ENCODE measurements at places on chromosomes 5 and 9.

- DNase-seq: peak; percentile 5
Measured at GRCh38 chr5:176743136-176743861, 67.1 kb upstream of the UNC5A start.

DNA sequence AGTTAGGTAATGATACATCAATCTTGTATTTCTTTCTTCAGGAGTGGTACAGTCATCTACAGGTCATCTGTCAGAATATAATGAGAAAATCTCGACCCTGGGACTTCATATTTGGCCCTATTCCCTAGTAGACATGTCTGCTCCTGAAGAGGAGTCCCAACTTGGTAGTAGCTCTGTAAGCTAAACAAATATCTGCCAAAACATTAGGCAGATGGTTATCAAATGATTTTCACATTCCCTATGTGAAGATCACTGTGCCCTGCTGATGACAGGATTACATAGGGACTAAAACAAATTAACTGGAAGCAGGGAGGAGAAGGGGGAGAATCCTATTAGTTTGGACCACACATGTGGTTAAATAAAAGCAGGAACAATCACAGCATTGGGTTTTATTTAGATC lies 138.6 kb upstream of the NFIB start:
- DNase-seq: no peak

- DNase-seq: no peak
Measured at GRCh38 chr9:133120501-133121197, 391 bp downstream of the RALGDS start.

DNA sequence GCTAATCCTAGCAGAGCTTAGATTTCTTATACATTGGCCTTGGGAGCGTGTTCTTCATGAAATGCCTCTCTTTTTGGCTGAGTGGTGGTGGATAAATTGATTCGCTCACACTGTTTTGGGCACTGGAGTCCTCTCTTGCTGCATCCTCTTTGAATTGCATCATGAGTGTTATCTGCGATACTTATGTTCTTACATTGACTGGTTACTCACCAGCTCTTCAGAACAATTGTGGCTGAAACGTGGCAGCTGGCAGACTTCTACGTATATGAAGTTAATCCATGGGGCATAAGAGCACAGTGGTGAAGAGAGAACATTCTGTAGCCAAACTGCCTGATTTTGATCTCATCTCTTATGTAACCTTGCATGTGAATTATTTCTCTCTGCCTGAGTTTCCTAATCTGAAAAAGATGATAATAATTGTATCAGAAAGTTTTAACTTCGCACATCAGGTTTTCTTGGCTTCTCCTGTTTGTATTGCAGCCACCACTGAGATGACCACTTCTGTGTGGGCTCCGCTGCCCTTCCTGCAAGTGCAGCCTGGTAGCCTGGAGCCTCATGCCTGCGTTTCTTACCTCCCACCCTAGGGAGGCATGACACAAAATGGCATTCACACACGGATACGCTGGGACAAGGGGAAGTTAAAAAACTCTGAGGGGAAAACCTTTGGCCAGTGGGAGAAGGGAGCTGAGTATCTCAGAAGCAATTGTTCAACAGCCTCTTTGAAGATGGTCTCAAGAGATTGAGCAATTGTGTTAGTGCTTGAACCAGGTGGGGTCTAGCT lies 295.2 kb downstream of the ARHGAP26 start:
- DNase-seq: no peak

- no peak for DNase-seq
Measured at GRCh38 chr5:121315786-121316185, 535.9 kb upstream of the FTMT start.

- DNase-seq: no peak
Measured at GRCh38 chr5:91443023-91443422, 59.9 kb upstream of the ARRDC3 start.

DNA sequence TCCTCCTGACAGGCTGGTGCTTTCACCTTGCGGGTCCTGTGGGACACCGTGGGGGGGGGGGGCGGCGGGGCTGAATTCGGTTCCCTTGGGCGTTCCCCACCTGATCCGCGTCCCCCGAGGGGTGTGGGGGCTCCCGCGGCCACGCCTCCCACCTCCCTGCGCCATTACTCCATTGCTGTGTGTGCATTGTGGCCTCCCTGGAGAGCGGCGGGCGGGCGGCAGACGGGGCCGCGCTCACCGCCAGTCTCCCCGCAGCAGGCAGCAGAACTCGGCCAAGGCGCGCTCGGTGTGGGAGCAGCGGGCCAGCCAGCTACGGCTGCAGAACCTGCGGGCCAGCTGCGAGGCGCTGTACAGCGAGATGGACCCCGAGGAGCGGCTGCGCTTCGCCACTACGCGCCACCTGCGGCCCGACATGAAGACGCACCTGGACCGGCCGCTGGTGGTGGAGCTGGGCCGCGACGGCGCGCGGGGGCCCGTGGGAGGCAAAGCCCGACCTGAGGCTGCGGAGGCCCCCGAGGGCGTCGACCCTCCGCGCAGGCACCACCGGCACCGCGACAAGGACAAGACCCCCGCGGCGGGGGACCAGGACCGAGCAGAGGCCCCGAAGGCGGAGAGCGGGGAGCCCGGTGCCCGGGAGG lies 145.3 kb downstream of the CACNA1B start:
- DNase-seq: no peak

DNA sequence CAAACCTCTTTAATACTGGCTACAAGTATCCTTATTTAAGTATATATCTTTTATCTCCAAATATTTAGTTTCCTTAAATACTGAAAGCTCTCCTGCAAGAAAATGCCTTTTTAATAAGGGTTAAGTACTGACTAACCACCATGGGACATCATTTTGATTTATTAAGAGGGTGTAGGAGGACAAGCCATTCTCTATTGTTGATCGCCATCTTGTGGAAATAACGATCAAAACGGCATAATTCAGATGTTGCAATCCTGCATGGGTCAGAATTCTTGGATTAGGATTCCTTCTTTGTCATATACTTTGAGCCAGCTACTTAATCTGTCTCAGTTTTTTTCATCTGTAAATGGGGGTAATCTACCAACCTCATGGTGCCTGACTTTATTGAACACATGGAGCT lies 28.7 kb upstream of the C5orf46 start:
- DNase-seq: no peak

GRCh38 chr5:140642718-140643117 lies 3.5 kb downstream of the TMCO6 start:
- no peak for DNase-seq

DNA sequence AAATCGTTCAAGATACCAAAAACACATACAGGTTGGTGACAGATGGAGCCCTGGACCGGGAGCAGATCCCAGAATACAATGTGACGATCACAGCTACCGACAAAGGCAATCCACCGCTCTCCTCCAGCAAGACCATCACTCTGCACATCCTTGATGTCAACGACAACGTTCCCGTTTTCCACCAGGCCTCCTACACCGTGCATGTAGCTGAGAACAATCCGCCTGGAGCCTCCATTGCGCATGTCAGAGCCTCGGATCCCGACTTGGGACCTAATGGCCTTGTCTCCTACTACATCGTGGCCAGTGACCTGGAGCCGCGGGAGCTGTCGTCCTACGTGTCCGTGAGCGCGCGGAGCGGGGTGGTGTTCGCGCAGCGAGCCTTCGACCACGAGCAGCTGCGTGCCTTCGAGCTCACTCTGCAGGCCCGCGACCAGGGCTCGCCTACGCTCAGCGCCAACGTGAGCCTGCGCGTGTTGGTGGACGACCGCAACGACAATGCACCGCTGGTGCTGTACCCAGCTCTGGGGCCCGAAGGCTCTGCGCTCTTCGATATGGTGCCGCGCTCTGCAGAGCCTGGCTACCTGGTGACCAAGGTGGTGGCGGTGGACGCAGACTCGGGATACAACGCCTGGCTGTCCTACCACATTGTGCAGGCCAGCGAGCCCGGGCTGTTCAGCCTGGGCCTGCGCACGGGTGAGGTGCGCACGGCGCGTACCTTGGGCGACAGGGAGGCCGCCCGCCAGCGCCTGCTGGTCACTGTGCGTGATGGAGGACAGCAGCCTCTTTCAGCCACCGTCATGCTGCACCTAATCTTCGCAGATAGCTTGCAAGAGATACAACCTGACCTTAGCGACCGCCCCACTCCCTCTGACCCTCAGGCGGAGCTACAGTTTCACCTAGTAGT lies 1.8 kb downstream of the PCDHGB3 start:
- no peak for DNase-seq

DNA sequence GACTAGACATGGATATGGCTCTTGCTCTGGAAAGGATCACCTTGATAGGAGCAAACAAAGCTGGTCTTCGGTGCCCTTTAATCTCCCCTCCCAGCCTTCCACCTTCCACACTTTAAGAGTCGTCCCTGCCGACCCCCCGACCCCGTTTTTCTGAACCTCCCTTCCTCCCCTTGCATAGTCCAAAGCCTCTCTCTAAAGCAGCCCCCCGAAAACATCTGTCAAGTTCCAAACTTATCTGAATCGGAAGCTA lies 423 bp upstream of the NUP214 start:
- DNase-seq: no peak

GRCh38 chr5:6543830-6544560 lies 88.8 kb downstream of the NSUN2 start:
- DNase-seq: no peak

DNA sequence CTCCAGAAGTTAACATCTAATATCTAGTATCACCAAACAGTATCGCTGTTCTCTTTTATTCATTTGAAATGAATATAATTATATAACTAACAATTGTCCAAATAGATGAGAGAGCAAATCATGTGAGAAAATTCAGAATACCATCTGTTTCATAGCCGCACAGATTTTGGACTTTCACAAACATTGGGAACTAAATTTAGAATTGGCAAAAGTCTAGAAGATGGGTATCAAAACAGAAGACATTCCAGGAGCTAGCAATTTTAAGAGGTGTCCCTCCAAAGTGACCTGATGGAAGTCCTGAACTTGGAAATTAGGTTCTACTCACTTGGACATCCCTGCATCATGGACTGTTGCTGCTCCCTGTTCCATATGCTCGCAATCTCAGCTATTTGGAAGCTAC lies 57.0 kb upstream of the FSD1L start:
- DNase-seq: no peak

DNA sequence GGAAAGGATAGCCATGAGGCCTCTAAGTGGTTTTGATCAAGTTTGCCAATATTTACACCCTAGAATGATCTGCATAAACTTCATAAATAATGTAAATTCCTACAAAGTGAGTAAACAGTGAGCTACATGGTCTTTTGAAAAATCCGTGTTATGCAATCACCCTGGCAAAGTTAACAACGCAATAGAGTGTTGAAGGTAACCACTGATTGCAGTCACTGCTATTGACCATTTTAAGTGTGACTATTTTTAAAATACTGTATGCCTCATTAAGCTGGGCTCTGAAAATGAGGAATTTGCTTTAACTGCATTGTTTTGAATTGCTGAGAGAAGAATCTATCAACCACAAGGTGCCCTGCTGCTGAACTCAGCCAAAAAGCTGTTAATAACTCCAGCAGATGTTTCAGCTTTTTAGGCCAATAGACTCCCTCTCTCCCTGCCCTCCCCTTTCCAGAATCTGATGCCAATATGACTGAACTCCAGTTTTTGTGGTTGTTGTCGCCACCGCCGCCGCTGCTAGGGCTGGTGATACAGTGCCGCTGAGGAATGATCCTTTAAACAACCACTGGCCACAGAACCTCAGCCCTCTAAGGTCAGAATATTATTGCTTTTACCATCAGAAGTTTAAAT lies 35.3 kb upstream of the SMARCA2 start:
- no peak for DNase-seq

GRCh38 chr5:140261403-140262171 lies 41.3 kb downstream of the PFDN1 start:
- DNase-seq: no peak

DNA sequence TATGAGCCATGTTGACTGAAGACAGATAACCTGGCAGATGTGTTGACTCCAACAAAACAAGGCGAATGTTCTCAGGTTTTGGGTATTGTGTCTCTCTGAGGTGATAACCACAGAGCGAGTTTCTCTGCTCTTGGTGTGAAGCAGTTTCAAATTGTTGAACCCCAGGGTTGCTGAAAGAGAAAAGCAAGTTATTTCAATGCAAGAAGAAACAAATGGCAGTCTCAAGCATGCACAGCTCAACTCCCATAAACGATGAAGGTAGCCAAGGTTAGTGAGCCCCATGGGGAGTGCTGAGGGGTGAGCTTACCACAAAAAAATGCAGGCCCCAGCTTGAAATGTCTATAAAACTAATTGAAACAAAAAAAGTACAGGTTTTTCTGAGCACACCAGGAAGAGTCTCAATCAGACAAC lies 220.8 kb upstream of the DAPK1 start:
- DNase-seq: no peak

- DNase-seq: no peak
Measured at GRCh38 chr9:112863746-112864145, 26.9 kb downstream of the SLC46A2 start.

GRCh38 chr9:68577774-68578591 lies 37.3 kb upstream of the TMEM252 start:
- no peak for DNase-seq

GRCh38 chr9:125701351-125701750 lies 5.7 kb downstream of the MAPKAP1 start:
- DNase-seq: no peak

- DNase-seq: no peak
Measured at GRCh38 chr5:175082866-175083590, 358.6 kb downstream of the MSX2 start.

GRCh38 chr5:113050721-113051382 lies 74.3 kb downstream of the DCP2 start:
- DNase-seq: no peak

DNA sequence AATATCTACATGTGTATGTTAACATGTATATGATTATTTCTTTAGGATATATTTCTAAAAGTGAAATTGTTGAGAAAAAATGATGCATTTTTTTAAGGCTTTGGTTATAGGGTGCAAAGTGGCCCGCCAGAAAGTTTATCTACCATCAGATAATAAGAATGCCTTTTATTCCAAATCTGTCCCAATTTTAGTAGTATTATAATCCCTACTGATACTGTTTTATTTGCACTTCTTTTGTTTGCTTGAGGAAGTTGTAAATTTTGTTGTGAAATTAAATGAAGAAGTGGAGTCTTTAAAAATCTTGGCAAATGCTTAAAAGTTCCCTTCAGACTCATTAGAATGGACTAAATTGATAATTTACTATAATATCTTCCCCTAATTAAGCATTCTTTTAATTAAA lies 73.0 kb downstream of the NIPBL start:
- no peak for DNase-seq
